ENCODE measurements at places on chromosomes 3 and 15.

DNA sequence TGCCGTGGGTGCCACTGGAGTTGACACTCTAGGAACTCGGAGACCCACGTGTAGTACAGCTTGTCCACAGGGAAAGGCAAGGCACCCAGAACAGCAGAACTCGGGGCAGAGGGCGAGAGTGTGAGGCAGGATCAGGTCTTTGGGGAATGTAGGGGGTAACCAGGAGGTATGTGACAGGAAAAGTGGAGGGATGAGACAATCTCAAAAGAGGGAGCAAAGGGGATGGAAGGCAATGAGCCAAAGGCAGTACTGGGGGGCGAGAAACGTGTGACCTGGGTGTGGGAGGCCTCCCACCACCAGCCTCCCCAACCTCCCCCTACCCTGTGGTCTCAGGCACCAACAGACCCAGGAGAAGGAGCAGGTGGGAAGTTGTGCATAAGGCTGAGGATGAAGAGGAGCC, 48.9 kb downstream of the UMPS start:
- no peak for DNase-seq

DNA sequence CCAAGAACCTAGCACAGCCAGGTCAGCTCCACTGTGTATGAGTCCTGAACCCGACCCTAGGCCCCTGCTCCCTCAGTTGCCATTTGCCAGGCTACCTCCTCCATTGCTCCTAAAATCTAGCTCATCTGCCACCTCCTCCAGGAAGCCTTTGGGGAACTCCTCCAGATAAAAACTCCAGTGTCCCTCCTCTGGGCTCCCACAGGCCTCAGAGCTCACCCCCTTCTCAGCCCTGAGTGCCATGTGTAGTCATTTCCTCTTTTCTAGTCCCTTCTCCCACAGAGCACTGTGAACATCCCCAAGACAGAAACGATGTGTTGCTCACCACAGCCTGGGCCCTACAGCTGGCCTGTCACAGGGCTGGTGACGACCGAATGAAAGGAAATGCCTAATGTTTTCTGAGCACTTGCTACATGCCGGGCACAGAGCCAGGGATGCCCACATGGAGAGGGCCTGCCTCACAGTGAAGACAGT, 61.0 kb downstream of the IQSEC1 start:
- peak; percentile 81 for DNase-seq

DNA sequence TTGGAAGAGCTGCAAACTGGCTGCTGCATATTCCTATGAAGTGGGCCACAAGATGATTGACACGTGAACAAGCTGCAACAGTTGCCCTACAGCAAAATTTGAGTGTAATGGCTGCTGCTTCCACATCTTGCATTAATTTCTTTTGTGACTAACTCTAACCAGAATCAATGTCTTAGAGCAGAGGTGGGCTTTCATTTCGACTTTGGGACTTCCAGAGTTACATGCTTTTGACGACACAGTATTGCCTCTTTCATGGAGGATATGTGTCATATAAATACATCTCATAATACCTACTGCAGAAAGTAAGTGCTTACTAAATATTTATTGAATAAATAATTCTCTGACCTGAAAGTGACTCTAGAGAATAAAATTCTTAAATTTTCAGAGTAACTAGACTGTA, 340.7 kb upstream of the KCNH8 start:
- DNase-seq: no peak

GRCh38 chr15:92881211-92881754, 18.8 kb upstream of the CHD2 start:
- peak; percentile 46 for DNase-seq

- DNase-seq: no peak
Observed at GRCh38 chr3:178971614-178972013, 100.0 kb downstream of the ZMAT3 start.

DNA sequence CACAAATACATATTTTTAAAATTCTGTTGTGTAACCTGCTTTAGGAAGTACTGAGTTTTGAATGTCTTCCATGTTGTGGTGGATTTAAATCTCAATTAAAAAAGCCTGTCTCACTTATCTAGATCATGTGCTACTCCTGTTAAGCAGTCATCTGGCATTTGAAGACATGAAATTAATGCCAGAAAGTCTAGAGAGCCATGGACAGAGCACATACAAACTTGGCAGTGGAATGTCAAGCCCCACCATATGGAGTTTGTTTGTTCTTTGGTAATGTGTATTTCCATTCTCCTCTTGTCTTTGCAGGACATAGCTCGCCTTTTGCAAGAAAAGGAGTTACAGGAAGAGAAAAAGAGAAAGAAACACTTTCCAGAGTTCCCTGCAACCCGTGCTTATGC, 39.3 kb upstream of the UTS2B start:
- no peak for DNase-seq

GRCh38 chr15:98174286-98174685, 213.8 kb downstream of the ARRDC4 start:
- peak; percentile 2 for DNase-seq

GRCh38 chr15:82689147-82689546, 20.5 kb downstream of the AP3B2 start:
- no peak for DNase-seq

DNA sequence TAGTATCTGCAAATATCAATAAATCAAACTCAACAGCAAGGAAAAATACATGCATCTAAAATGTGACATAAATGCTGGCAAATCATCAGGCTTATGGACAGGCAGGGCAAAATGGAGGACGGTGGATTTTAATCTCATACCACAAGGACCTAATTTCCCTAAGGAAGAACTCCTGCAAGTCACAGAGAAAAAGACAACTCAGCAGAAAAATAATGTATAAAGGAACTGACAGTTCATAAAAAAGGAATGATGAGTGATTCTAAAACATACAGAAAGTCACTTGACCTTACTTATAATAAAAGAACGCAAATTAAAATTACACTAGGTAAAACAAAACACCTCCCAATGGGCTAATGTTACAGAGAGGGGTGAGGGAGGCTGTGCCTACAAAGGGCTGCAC, 17.2 kb downstream of the TUBGCP5 start:
- no peak for DNase-seq

GRCh38 chr3:126937973-126938372, 44.9 kb upstream of the PLXNA1 start:
- no peak for DNase-seq

GRCh38 chr15:87827131-87827530, 429.4 kb downstream of the NTRK3 start:
- no peak for DNase-seq

GRCh38 chr3:45355351-45355750, 33.0 kb upstream of the LARS2 start:
- DNase-seq: no peak

GRCh38 chr3:194103983-194104751, 31.8 kb upstream of the HES1 start:
- no peak for DNase-seq

- no peak for DNase-seq
Observed at GRCh38 chr15:89967881-89968280, 33.2 kb upstream of the ZNF710 start.

DNA sequence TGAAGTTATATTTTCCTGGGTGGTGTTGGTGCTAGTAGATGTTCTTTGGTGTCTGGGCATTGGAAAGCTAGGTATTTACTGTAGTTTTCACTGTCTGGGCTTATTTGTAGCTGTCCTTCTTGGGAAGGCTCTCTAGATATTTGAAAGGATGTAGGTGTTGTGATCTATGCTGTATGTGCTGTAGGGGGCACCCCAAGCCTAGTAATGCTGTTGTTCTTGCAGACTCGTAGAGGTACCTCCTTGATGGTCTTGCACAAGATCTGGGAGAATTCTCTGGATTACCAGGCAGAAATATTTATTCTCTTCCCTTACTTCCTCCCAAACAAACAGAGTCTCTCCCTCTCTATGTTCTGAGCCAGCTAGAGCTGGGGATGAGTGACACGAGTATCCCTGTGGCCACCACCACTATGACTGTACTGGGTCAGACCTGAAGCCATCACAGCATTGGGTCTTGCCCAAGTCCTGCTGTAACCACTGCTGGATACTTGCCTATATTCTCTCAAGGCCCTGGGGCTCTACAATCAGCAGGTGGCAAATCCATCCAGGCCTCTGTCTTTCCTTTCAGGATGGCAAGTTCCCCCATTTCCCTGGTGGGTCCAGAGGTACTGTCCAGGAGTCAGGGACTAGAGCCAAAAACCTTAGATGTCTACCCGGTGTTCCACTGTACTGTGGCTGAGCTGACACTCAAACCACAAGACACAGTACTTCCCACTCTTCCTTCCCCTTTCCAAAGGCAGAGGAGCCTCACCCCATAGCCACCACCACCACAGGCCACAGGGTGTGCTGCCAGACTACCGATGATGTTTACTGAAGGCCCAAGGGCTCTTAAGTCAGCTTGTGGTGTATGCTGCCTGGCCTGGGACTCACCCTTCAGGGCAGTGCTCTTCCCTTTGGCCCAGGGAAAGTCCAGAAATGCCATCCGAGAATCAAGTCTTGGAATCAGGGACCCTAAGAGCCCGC, 195.2 kb upstream of the DPPA4 start:
- peak; percentile 59 for DNase-seq

- no peak for DNase-seq
Observed at GRCh38 chr3:176526225-176526624, 671.1 kb downstream of the TBL1XR1 start.

DNA sequence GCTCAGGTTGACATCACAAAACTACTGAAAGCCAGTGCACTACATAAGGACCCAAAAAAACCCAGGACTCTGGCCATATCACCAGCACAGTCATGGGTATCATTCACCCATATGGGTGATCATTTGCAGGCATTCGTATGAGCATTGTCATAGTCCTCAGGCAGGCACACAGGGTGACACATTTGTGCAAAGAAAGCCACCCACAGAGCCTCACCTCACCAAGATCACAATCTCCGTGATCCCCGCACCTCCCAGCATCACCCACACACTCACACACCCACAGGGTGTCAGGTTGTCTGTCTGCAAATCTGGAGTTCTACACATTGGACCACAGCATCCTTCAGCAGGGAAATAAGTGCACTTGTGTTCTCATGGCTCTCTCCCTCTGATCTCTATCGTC, 166.0 kb upstream of the LPP start:
- DNase-seq: no peak

- no peak for DNase-seq
Observed at GRCh38 chr15:52682781-52683180, 3.6 kb upstream of the ATOSA start.

- no peak for DNase-seq
Observed at GRCh38 chr15:68380456-68380855, 51.5 kb downstream of the ITGA11 start.

DNA sequence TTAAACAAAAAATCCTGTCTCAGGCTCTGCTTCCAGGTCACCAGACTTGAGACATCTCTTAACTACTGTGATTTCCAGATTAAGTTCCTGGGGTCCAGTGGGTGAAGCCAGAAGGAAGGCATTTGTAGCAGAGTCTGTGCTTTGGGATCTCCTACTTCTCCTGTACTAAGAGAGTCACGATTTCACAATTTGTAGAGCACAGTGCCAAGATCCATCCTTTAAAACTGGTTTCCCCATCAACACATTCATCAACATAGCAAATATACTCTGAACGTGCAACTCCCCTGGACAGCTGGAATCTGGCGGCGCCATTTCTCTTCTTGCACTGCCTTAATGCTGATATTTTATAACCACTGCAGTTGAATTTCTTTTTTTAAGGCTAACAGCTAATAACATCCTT, 33.2 kb downstream of the CDCP1 start:
- DNase-seq: no peak

- no peak for DNase-seq
Observed at GRCh38 chr15:66142285-66142684, 111.3 kb downstream of the MEGF11 start.

GRCh38 chr3:71536376-71536965, 47.1 kb downstream of the FOXP1 start:
- DNase-seq: no peak

GRCh38 chr3:27610800-27611525, 111.2 kb downstream of the EOMES start:
- no peak for DNase-seq

- no peak for DNase-seq
Observed at GRCh38 chr3:152828075-152828840, 6.7 kb upstream of the P2RY1 start.

DNA sequence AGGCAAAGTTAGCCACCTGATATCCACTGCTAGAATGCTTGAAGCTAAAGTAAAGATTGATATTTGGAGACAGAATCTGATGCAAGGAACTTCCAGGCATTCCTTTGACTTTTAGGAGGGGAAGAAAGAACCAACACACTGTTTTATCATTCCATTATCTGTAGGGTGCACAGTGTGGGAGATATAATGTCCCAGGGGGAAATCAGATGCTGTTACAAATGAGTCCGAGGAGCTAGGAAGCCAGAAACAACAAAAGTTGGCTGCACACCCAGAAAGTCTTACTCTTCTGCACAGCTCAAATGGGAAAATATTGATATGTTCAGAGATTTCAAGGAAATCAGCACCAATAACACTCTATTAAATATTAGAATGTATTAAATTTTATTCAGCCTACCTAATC, 113.6 kb upstream of the ROBO1 start:
- DNase-seq: no peak

GRCh38 chr3:51646091-51646490, 25.0 kb upstream of the TEX264 start:
- DNase-seq: no peak

- DNase-seq: no peak
Observed at GRCh38 chr3:14988988-14989394, 41.6 kb downstream of the NR2C2 start.

DNA sequence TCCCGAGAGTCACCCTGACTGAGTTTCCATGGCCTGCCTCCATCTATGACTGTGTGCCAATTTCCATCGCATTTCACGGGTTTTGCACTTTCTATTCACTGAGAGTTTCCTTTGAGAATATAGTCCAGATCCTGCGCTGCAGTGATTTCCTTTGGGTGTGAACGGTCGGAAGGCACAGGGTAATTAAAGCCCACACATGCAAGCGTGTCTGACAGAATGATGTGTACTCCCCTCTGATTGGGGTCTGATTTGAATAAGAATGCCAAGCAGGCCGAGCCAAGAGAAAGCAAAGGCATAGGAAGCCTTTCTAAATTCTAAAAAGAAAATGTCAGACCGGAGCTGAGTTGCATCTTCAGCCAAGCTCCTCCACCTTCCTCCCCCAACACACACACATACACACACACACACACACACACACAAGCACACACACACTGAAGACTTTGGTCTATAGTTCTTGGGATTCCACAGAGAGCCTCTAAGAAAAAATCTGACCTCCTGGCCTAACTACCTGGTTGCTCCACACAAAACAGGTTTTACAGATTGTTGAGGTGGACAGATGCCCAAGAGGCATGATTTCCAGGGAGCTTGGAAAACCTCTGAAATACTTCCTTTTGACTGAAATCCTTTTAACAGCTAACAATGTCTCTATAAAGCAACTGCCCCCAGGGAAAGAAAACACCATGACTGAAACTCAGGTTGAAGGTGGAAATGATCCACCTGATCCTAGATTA, 59.7 kb upstream of the LRRN1 start:
- no peak for DNase-seq

GRCh38 chr15:96869122-96869521, 538.6 kb downstream of the NR2F2 start:
- DNase-seq: no peak
